ENCODE measurements at places on chromosomes 1 and 21.

DNA sequence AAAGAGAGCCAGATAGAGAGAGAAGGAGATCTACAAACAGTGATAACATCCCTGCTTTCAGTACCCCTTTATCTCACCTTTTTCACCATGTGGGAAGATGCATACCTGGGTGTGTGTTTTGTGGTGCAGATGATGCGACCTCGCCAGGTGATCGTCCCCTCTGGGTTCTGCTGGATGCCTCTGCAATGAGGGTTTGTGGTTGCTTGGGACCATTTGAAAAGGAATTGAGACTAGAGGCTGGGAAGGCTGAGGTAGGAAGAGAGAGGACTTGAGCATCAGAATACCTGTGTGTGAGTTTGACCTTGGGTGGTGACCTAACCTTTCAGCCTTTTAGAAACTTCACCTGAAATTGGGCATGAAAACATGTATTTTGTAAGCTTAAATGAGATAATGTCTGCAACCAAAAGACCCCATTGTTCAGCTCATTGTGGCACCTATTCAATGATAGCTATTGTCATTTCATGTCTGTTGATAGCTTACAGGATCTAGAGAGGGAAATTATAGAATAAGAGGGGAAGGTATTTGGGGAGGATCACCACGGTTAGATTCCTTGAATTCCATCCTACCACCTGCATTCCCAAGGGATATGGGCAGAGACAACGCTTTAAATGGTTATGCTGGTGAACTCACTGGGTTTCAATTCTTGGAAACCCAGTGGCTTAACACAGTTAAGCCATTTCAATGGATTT is 125.7 kb downstream of the IGSF21 start:
- no peak for DNase-seq

- no peak for DNase-seq
Observed at GRCh38 chr1:208809876-208810275, 565.7 kb upstream of the PLXNA2 start.

- no peak for DNase-seq
Observed at GRCh38 chr1:152777510-152778137, 2.7 kb downstream of the LCE1F start.

DNA sequence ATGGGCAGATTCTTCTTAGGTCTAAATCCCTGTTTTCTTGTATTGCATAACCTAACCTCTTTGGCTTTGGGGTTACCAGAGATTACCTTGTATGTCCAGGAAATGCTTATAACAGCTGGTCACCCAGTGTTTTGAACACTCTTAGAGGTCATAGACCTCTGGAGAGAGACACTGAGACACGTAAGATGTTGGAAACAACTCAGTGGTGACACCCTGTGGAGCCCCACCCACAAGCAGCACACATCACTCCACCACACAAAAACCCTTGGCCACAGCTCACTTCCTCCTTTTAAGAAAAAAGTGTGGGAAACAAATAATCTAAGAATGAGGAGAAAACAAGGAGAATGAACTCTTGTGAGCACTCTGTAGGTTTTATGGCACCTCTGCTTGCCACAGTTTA is 26.3 kb upstream of the CYP4B1 start:
- no peak for DNase-seq

- DNase-seq: no peak
Observed at GRCh38 chr21:15752763-15753407, 23.1 kb downstream of the USP25 start.
